ENCODE measurements at places on chromosomes 6 and 20. TPM values are rescaled to one million over a fixed set of nuclear protein-coding genes. Genes with fewer than 3 reads are reported as not detected.

Gene HLA-DQA1
- total RNA-seq = 0.99 TPM

Gene ZC2HC1B
- total RNA-seq = 0.17 TPM

Gene FILIP1
- 8.2 TPM for total RNA-seq

Gene TSPO2
- total RNA-seq = 1.6 TPM

Gene ZSCAN31
- total RNA-seq = 17.4 TPM

Gene PI3
- total RNA-seq = not detected

Gene HTR1E
- 0.61 TPM for total RNA-seq

Gene CDH26
- 5.0 TPM for total RNA-seq

Gene PTCHD4
- 11.7 TPM for total RNA-seq

Gene CRISP2
- total RNA-seq = 1.2 TPM

Gene SCGN
- 1.2 TPM for total RNA-seq
